ENCODE measurements at places on chromosomes 12 and 14.

DNA sequence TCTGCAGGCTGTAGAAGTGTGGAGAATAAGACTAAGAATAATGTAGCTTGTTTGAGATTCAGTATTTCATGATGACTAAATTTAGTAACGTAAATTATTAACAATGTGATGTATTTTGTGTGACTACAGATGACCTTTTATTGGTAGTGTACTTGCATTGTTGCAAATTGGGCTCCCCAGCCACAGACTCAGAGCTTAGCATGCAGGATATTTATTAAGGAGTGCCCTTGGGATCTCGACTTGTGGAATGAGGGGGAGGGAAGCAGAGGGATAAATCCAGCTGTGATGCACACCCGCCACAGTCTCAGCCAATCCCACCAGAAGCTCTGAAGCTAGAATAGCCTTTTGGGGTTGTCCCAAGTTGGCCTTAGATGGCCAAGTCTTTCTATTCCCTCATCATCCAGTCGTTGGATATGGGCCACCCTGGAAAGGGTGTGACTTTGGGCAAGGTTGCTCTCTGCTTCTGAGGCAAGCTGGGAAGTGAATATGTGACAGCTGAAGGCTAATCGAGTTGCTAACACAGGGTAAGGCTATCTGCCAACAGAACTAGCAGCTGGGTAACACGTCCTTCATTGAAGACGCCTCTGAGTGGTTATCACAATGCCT lies 42.1 kb upstream of the USP44 start:
- DNase-seq, result no peak

GRCh38 chr12:84813780-84814663 lies 98.6 kb downstream of the SLC6A15 start:
- DNase-seq, result no peak

DNA sequence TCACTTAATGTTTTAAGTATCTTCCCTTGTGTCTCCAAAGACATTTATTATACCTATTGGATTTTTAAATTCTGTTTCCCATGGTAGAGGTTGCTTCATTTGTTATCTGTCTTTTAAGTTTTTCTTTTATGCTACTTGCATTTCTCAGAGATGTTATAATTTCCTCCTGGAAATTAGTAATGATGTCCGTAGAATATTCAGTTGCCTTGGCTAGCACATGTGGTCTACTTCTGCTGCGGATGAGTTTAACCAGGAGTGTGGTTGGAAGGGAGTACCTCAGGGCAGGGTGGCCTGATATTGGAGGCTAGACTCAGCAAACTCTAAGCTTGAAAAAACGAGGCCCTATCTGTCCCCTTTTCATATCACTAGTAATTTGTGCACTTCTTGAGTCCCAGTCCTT lies 8.8 kb upstream of the EVL start:
- no peak for DNase-seq

DNA sequence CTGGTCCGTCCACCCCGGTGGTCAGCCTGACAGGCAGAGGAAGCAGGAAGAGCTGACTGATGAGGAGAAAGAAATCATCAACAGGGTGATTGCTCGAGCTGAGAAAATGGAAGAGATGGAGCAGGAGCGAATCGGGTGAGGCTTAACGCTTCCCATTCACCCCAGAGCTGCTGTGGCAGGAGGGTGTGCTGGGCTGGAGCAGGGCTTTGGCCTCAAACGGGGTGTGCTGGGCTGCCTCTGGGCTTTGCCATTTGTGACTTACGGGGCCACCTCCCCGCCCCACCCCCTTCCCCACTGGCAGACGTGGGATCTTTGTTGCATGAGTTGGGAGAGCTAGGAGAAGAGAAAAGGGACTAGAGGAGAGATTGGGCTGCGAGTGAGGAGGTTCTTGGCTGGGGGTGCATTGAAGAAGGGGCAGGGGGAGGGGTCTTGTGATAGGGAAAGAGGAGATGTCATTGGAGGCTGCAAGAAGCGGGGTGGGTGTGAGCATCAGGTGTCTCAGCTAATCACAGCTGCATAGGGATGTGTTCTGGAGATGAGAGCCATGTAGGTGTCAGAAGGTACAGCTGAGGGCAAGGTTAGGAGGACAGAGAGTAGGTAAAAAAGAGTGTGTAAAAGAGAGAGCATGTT lies 56.3 kb downstream of the RPH3A start:
- no peak for DNase-seq

Measured in stimulated activated CD4-positive, alpha-beta T cell treated with anti-CD3 and anti-CD28 coated beads, TNF-alpha, amount 100 ng/mL, for 1 hour (primary cell).